ENCODE measurements at places on chromosomes 5 and 9.

DNA sequence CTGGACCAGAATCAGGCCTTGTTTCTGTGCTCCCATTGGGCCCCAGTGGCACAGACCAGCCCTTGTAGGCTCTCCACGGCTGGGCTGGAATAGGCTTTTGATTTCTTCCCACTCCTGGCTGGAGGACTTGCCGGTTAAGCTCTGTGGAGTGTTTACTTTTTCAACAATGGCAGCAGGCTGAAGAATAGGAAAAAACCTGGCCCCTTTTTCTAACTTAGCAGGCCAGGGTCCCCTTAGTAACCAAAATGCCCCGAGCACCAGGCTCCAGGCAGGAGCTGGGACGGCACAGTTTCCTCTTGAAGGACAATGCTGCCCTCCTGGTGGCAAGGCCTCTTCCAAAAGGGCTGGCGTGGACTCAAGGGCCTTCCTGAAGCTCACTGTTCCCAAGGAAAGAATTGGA, 230.3 kb downstream of the CRB2 start:
- no peaks in the 10 kb centered on the region for H3K36me3 ChIP-seq
- H3K27me3 ChIP-seq, result no peaks in the 10 kb centered on the region
- no peak overlapping the region for H3K27ac ChIP-seq
- H3K4me3 ChIP-seq, result no peak overlapping the region

DNA sequence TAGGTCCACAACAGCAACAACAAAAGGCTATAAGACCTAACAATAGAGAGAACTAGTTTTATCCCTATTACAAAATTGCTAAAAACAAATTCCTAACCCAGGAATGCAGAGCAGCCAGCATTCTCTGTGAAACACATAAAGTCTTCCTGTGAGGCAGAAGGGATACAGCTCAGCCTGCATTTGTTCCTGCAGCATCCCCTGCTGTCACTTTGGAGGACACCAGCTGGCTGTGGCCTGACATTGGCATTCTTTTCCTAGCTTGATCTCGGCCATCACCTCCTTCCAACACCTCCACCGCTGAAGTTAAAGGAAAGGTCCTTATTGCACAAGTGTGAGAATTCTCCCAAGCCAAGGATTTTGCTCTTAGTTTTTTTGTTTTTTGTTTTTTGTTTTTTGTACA, 186.1 kb downstream of the SNCAIP start:
- H3K4me1 ChIP-seq, result peaks cover 9% of the 10 kb centered on the region
- H3K27ac ChIP-seq, result no peak overlapping the region
- H3K4me3 ChIP-seq, result no peak overlapping the region
- no peak for DNase-seq
- no peaks in the 10 kb centered on the region for H3K27me3 ChIP-seq

- no peaks in the 10 kb centered on the region for H3K36me3 ChIP-seq
- no peak overlapping the region for H3K27ac ChIP-seq
- no peak for DNase-seq
- no peaks in the 10 kb centered on the region for H3K27me3 ChIP-seq
- H3K4me3 ChIP-seq, result no peak overlapping the region
- H3K4me1 ChIP-seq, result no peaks in the 10 kb centered on the region
These were observed 696.5 kb downstream of the EFNA5 start for GRCh38 chr5:106974272-106974671.

DNA sequence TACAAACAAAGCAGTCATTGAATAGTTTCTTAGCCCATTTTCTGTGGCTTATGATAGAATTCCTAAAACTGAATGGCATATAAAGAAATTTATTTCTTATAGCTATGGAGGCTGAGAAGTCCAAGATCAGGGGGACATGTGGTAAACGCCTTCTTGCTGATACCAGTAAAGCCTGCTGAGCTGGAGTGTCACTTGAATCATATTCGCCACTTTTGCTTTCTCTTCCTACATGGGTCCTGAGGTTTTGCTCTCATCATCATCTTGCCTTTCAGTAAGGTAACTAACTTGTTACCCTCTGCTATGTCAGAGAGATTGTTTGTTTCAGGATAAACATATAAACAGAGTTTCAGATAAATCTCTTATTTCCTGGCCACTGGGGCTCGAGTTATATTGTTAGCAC, 203.3 kb upstream of the DMRT1 start:
- H3K36me3 ChIP-seq, result no peaks in the 10 kb centered on the region
- no peak overlapping the region for H3K4me3 ChIP-seq
- H3K27ac ChIP-seq, result peak overlapping the region; percentile 14
- no peaks in the 10 kb centered on the region for H3K27me3 ChIP-seq
- no peak for DNase-seq
- H3K4me1 ChIP-seq, result peaks cover 4% of the 10 kb centered on the region

DNA sequence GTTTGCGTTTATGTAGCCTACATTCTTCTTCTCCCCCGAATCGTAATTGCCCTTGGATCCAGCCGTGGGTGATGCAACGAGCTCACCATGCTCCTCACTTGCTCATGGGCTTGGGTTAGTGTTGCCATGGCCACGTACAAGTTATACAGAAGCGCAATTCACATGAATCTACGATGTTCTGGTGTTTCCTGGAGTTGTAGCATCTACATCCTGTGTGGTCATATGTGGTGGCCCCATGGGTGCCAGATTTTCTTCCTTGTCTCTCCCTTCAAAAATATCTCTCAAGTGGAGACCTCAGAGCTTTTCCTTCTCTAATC, 115.3 kb downstream of the TLE4 start:
- DNase-seq, result no peak
- no peaks in the 10 kb centered on the region for H3K36me3 ChIP-seq
- H3K27ac ChIP-seq, result peak overlapping the region; percentile 15

GRCh38 chr5:53678981-53679660, 118.7 kb downstream of the NDUFS4 start:
- H3K4me3 ChIP-seq, result no peak overlapping the region
- no peak for DNase-seq
- H3K27ac ChIP-seq, result no peak overlapping the region
- no peaks in the 10 kb centered on the region for H3K4me1 ChIP-seq
- H3K27me3 ChIP-seq, result no peaks in the 10 kb centered on the region
- no peaks in the 10 kb centered on the region for H3K36me3 ChIP-seq

- H3K4me1 ChIP-seq, result no peaks in the 10 kb centered on the region
- no peak overlapping the region for H3K4me3 ChIP-seq
These were observed 65.0 kb upstream of the RAPGEF1 start for GRCh38 chr9:131804826-131805225.

DNA sequence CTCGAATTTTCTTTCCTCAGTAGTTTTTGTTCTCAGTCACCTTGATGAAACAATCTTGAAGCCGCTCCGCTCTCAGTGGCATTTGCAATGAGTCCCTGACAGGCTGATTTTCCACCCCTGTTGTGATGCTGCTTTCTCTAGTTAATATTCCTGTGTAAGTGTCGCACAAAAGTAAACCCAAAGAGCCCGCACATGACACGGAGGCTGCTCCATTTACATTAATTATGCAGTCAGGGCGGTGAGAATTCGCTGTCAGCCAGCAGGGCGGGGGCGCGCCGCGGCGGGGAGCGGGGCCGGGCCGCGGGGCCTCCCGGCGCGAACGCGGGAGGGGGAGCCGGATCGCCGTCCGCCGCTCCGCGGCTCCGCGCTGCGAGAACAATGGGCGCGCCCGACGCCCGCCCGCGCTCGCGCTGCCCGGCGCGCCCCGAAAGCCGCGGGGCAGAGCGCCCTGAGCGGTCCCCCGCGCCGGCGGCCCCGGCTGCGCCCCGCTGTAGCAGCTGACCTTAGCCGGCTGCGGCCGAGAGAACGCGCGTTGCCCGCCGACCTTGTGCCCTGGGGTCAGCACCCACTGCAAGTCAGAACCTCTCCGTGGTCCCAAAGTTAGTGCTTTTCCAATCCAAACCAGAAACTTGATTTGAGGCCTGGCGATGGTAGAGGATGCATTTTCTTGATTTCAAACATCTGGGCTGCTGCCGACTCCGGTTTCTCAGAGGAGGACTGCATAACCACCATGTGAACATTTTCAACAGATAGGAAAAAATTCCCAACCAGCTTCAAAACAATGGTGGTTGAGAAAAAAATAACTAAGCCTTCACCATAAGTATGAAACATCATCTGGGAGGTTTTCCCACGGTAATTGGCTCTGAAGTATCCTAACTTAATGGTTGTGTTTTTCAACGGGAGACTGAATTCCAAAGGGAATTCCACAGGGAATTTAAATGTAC, 142.6 kb downstream of the PBX3 start:
- DNase-seq, result no peak
- no peak overlapping the region for H3K27ac ChIP-seq
- H3K27me3 ChIP-seq, result no peaks in the 10 kb centered on the region
- peak overlapping the region; percentile 66 for H3K4me3 ChIP-seq
- no peaks in the 10 kb centered on the region for H3K36me3 ChIP-seq

- H3K4me1 ChIP-seq, result no peaks in the 10 kb centered on the region
- H3K27me3 ChIP-seq, result no peaks in the 10 kb centered on the region
- no peak overlapping the region for H3K27ac ChIP-seq
- H3K4me3 ChIP-seq, result no peak overlapping the region
- no peak for DNase-seq
- no peaks in the 10 kb centered on the region for H3K36me3 ChIP-seq
These were observed 301.1 kb downstream of the PRR16 start for GRCh38 chr5:120765189-120765588.

GRCh38 chr5:67409126-67409777, 212.7 kb upstream of the CD180 start:
- no peaks in the 10 kb centered on the region for H3K27me3 ChIP-seq
- H3K4me1 ChIP-seq, result no peaks in the 10 kb centered on the region
- H3K4me3 ChIP-seq, result no peak overlapping the region
- H3K36me3 ChIP-seq, result no peaks in the 10 kb centered on the region
- no peak for DNase-seq

DNA sequence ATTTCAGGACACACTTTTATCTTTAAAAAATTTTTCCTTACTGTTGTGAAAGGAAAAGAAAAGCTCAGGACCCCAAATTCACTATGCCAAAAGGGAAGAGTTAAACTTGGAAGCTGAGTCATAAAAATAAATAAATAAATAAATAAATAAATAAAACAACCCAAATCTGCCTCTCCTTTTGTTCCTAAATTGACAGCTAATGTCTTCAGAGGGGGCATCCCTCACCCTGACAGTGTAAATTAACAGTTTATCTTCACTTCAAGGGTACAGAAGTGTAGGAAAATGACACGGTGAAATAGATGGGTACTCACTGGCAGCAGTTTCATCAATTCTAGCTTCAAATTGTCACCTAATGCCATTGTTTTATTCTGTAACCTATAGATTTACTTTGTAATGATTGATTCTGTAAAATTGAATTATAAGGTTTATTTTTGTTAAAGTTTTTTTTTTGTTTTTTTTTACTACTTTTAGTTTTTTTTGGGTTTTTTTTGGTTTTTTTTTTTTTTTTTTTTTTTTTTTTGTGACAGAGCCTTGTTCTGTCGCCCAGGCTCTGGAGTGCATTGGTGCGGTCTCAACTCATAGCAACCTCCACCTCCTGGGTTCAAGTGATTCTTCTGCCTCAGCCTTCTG, 18.5 kb upstream of the ANXA1 start:
- no peaks in the 10 kb centered on the region for H3K27me3 ChIP-seq
- H3K27ac ChIP-seq, result peak overlapping the region; percentile 74
- peaks cover 7% of the 10 kb centered on the region for H3K4me1 ChIP-seq
- H3K36me3 ChIP-seq, result no peaks in the 10 kb centered on the region
- DNase-seq, result no peak

GRCh38 chr9:74765481-74765971, 122.2 kb downstream of the TRPM6 start:
- no peaks in the 10 kb centered on the region for H3K36me3 ChIP-seq
- no peaks in the 10 kb centered on the region for H3K27me3 ChIP-seq
- H3K4me1 ChIP-seq, result no peaks in the 10 kb centered on the region
- H3K4me3 ChIP-seq, result no peak overlapping the region

DNA sequence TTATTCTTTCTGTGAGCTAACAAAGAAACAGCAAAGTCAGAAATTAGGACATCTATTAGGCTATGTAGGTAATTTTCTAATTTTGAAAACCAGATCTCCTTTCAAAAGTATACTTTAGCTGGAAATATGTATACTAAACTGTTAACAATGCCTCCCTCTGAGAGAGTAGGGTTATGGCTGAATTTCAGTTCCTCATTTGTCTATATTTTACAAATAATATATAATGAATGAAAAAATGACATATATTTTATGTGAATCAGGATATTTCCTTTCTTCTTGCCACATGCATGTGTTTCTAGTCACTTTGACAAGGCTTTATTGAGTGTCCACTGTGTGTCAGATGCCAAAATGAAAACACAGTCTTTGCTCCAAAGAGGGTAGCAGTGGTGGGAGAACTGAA, 15.4 kb downstream of the HACD4 start:
- no peak for DNase-seq
- no peaks in the 10 kb centered on the region for H3K36me3 ChIP-seq
- peaks cover 12% of the 10 kb centered on the region for H3K4me1 ChIP-seq
- H3K27ac ChIP-seq, result no peak overlapping the region

- DNase-seq, result no peak
- H3K27ac ChIP-seq, result peak overlapping the region; percentile 69
- H3K27me3 ChIP-seq, result no peaks in the 10 kb centered on the region
- H3K4me1 ChIP-seq, result peaks cover 42% of the 10 kb centered on the region
- H3K36me3 ChIP-seq, result no peaks in the 10 kb centered on the region
These were observed 2.7 kb downstream of the GCNT4 start for GRCh38 chr5:75049456-75050351.

- DNase-seq, result peak; percentile 19
- H3K36me3 ChIP-seq, result no peaks in the 10 kb centered on the region
- peaks cover 13% of the 10 kb centered on the region for H3K4me1 ChIP-seq
- H3K27me3 ChIP-seq, result no peaks in the 10 kb centered on the region
- H3K27ac ChIP-seq, result no peak overlapping the region
- peak overlapping the region; percentile 66 for H3K4me3 ChIP-seq
These were observed 81.8 kb upstream of the NEURL1B start for GRCh38 chr5:172559004-172559932.

GRCh38 chr9:20427359-20427758, 194.9 kb downstream of the MLLT3 start:
- H3K27ac ChIP-seq, result no peak overlapping the region
- DNase-seq, result no peak
- H3K4me3 ChIP-seq, result no peak overlapping the region
- no peaks in the 10 kb centered on the region for H3K27me3 ChIP-seq

GRCh38 chr5:160183075-160183474, 46.2 kb upstream of the FABP6 start:
- DNase-seq, result no peak
- H3K36me3 ChIP-seq, result no peaks in the 10 kb centered on the region
- no peak overlapping the region for H3K27ac ChIP-seq
- H3K4me3 ChIP-seq, result no peak overlapping the region
- peaks cover 4% of the 10 kb centered on the region for H3K4me1 ChIP-seq
- H3K27me3 ChIP-seq, result no peaks in the 10 kb centered on the region

DNA sequence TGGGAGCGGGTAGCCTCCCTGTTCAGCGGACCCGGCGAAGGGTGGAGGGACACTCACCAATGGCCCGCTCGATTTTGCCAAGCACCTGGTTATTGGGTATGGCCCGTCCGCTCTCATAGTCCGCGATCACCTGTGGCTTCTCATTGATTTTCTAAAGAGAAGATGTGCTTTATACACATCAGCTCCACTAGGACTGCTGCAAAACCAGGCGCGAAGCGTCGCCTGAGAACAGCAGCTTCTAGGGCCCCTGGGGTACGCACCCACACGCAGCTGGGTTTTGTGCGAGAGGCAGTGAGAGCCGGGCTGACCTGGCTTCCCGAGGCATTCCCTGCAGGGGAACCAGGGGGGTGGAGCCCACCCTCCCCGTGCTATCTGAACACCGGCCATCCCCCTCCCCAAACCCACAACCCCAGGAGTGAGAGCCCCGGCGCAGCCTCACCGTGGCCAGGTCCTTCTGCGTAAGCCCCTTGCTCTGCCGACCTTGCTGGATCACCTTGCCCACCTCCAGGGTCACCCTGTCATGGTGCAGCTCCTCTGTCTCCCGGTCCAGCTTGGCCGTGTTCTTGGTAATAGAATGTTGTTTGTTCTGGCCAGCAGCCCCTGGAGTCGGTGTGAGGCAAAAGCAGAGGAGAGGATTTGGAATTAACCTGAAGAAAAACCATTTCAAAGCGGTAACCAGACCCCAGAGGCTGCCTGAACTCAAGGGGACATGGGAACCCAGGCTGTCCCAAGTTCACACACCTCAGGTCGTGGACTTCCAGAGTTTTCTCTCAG, 3.1 kb downstream of the EDF1 start:
- H3K27ac ChIP-seq, result no peak overlapping the region
- H3K27me3 ChIP-seq, result no peaks in the 10 kb centered on the region
- no peak overlapping the region for H3K4me3 ChIP-seq
- peaks cover 47% of the 10 kb centered on the region for H3K4me1 ChIP-seq
- no peak for DNase-seq

Measured in thoracic aorta (tissue), 2 donors.